ENCODE measurements at places on chromosomes 11 and 22.

- DNase-seq: no peak
Observed at GRCh38 chr11:9787981-9788521, 124.2 kb downstream of the SWAP70 start.

- no peak for DNase-seq
Observed at GRCh38 chr11:103901656-103902055, 134.8 kb upstream of the DDI1 start.

DNA sequence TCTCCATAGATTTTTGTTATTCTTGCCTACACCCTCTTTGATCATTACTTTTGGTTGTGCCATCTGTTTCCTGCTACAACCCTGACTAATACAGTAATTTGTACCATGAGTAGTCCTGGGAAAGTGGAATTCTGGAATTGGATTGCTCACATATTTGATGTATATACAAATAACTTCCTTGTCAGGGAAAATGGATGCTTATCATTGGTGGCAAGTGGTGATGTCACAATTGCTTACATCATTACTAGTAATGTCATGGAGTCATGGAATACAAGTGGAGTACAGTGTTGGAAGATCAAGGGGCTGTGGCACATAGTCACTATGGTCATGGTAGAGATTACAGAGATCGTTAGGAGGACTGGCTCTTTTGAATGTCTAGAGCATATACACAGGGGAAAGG, 24.4 kb downstream of the AASDHPPT start:
- no peak for DNase-seq

- no peak for DNase-seq
Observed at GRCh38 chr11:45879803-45880686, 5.4 kb upstream of the MAPK8IP1 start.

DNA sequence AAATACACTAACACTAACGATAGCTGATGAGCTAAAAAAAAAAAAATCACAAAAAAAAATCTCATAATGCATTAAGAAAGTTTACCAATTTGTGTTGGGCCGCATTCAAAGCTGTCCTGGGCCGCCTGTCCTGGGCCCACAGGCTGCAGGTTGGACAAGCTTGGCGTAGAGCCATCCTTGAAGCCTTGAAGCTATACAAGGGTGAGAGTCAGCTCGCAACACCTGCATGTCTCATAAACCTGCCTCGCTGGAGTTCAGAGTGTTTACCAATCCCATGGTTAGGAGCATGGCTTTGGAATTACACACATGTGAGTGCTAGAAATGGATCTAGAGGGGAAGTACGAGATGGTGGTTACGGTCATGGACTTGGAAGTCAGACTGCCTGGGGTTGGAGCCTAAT, 453.7 kb downstream of the INSC start:
- DNase-seq: no peak

GRCh38 chr11:119626871-119627270, 102.1 kb downstream of the NECTIN1 start:
- no peak for DNase-seq

GRCh38 chr22:31491218-31491962, 1.7 kb upstream of the EIF4ENIF1 start:
- DNase-seq: no peak

- DNase-seq: no peak
Observed at GRCh38 chr22:46038516-46039430, 61.8 kb upstream of the WNT7B start.

DNA sequence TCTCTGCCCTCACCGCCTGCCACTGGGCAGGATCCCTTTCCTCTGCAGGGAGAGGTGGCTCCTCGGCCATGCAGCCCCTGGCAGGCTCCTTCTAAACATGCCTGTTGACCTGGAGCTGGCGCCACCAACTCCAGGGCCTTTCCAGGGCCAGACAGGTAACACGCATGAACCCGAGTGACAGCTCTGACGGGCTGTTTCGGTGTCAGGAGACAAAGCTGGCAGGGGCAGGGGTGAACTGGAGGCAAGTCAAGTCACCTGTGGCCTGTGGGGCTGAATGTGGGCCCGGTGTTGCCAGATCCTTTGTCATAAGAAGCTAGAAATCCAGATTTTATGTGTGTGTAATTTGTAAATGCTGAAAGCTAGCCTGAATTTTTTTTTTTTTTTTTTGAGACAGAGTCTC, 11.3 kb downstream of the C22orf23 start:
- no peak for DNase-seq

DNA sequence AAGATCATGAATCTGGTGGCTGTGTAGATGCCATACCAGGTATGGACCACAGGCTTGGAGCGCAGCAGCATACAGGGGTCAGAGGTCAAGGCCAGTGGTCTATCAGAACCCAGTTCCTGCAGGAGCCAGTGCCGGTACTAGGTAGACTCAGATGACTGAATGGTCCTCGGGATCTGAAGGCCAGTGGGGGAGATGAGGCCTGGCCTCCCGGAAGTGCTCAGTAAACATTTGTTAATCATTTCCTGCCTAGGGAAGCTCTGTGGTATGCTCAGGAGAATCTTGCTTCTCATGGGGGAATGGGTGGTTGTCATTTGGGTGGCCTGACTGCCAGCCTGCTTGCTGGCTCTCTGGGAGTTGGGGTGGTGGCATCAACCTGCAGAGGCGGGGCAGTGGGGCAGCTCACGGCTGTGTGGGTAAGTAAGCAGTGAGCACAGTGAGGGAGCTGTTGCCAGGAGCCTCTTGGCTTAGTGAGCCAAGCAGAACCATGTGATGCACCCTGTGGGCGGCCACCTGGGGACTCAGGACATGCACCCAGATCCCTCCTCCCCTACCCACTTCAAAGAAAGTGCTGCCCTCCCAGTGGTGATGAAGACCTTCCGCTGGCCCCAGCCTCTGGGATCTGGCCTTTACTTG, 33.0 kb downstream of the PTPRJ start:
- peak; percentile 38 for DNase-seq

DNA sequence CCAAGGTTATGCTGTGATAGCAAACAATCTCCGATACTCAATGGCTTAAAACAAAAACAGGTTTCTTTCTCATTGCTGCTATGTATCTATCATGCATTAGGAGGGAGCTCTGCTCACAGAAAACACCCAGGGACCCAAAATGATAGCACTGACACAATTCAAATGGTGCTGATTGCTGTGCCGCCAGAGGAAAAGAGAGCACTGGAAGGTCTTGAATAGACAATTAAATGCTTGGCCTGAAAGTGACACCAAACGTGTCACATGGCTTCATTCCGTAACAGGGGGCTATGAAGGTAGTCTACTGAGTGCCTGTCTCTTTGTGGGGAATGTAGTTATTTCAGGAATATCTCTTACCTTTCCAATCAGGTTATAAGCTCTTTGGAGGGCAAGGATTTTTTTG, 94.2 kb downstream of the FAR1 start:
- no peak for DNase-seq

DNA sequence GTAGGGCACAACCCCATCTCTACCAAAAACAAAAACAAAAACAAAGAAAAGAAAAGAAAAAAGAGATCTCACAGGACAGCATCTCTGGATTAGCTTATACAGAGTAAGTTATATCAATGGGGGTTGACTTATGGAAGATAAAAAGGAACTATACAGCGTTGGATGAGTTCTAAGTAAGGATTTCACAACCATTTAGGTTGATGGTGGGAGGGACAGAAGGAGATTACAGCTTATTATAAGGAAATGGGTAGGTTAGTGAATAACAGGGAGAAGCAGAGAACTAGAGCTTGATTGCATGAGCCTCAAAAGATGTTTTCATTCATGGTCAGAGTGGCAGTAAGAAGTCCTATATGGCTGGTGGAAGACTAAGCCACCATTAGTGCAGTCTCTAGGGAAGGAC, 60.3 kb downstream of the CECR2 start:
- DNase-seq: no peak

GRCh38 chr22:36544107-36544620, 15.2 kb upstream of the EIF3D start:
- DNase-seq: no peak

GRCh38 chr11:79082907-79083306, 357.9 kb downstream of the TENM4 start:
- DNase-seq: no peak

DNA sequence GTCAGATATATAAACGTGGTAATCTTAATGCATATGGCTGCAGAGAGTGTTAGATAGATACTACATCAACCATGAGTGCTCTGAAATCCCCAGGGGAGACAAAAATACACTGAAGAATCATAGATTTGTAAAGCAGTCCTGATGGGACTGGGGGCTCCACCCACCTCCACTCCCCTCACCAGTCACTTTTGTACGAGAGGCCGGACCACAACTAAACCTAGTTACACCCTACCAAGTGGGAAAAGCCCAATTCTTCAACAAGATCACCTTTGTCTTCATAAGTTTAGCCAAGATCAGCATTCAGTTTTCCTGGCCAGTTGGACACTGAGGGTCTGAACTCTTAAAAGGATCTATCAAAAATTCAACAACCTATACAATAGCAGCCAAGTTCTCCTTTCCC, 1.5 kb downstream of the SF1 start:
- DNase-seq: no peak

GRCh38 chr22:27752771-27753170, 48.8 kb downstream of the MN1 start:
- no peak for DNase-seq

DNA sequence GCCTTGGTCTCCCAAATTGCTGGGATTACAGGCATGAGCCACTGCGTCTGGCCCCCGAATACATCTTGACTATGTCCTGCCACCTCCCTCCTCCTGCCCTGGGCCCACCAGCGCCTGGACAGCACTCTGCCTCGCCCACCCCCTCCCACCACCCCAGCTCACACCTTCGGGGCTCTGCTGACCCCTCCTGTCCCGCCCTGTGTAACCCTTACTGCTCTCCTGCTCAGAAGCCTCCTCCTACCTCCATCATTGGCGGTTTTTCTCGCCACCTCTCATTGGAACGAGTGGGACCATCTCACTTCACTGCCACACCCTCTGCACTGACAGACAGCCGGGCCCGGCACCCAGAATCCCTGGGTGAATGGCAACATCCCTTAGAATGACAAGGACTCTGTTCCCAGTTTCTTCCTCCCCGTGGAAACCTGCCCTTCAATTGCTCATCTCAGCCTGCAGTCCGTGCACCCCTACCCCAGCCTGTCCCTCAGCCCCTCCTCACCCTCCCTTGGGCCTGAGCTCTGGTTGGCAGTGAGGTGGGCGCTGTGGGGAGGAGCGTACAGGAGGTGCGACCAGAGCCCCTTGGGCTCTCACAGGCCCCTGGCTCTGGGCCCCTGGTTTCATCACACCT, 32.2 kb downstream of the LRRC74B start:
- no peak for DNase-seq

- no peak for DNase-seq
Observed at GRCh38 chr11:68854273-68854958, 12.7 kb upstream of the CPT1A start.

GRCh38 chr11:15342163-15342562, 227.4 kb downstream of the INSC start:
- no peak for DNase-seq

- no peak for DNase-seq
Observed at GRCh38 chr11:67345920-67346819, 7.2 kb downstream of the POLD4 start.

DNA sequence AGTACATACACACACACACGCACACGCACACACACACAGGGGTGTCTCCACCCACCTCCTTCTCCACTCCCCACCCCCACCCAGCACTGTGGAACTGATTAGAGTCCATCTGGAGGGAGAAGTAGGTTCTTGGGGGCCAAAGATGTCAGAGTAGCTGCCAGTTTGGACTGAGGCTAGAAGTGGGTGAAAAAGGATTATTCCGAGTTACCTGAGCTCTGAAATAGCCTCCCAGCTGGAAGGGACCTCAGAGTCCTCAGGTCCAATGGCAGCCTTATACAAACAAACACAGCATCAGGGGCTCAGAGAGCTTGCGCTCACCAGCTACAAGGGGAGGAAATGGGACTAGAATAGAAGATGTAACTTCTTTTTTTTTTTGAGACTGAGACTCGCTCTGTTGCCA, 20.8 kb downstream of the IL10RA start:
- DNase-seq: no peak

- no peak for DNase-seq
Observed at GRCh38 chr11:104259121-104259610, 95.2 kb upstream of the PDGFD start.

- no peak for DNase-seq
Observed at GRCh38 chr22:43953988-43954785, 1.1 kb upstream of the SAMM50 start.

DNA sequence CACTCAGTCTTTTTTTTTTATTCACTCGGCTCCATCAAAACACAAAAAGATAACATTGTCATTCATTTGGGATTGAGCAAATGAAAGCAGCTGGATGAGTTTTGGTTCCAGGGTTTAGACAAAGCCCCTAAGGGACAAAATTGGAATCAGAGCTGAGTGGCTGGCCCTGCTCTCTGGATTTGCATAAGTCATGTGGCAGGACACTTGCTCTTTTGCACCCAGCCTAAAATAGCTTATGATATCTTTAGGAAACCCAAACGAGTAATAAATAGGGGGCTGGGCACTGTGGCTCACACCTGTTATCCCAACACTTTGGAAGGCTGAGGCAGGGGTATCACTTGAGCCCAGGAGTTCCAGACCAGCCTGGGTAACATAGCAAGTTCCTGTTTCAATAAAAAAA, 11.0 kb upstream of the TMEM121B start:
- no peak for DNase-seq

DNA sequence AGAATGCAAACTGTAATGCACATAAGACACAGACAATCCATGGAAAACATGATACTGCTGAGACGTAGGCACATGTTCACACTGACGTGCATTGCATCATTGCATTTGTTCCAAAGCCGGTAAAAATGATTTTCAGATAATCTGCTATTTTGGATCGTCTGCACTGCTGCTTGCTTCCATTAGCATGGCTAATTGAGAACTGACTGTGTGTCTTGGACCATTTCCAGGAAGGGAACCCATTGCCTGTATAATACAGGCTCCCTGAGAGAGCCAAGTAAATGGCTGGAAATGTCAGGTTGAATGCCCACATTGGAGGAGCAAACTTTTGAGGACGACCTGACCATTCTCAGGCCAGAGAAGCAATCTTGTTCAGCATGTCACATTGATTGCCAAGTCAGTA, 304.8 kb downstream of the ST3GAL4 start:
- DNase-seq: no peak

- no peak for DNase-seq
Observed at GRCh38 chr11:93587858-93588581, 44.8 kb upstream of the SMCO4 start.

- DNase-seq: no peak
Observed at GRCh38 chr11:77542296-77542695, 47.5 kb upstream of the AQP11 start.

DNA sequence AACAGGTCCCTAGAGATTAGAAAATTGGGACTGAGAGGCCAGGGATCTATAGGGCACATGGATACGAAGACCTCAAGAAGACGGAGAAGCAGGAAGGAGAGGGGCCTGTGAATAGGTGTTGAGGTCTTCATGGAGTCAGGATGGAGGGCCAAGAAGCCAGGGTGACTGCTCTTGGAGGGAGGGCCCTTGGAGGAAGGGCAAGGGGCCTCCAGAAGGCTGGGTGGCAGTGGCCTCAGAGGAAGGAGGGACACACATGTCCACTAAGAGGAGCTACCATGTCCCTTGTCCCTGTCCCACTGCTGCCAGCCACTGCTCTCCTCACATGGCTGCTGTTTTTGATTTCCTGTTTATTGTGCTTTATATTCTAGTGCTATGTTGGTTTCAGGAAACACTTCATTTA, 589.5 kb upstream of the B3GAT1 start:
- no peak for DNase-seq

Measured in activated T-helper 1 cell treated with Interleukin-2 at 50 U/mL for 16 hours (primary cell).